Naive thymus-derived CD8-positive, alpha-beta T cell (primary cell): ENCODE measurements at places on chromosomes 2 and 18. TPM values are rescaled to one million over a fixed set of nuclear protein-coding genes. Genes with fewer than 3 reads are reported as not detected.

Gene CRYGC
- total RNA-seq, result not detected

Gene LIPG
- total RNA-seq, result not detected

Gene PHOSPHO2
- total RNA-seq, result 7.7 TPM

Gene TUBA4B
- not detected for total RNA-seq

Gene TLK1
- total RNA-seq, result 150 TPM

Gene OTOS
- total RNA-seq, result not detected

Gene CAPN10
- 91.1 TPM for total RNA-seq

Gene OSBPL6
- not detected for total RNA-seq

Gene PELI1
- 27.8 TPM for total RNA-seq

Gene SCN7A
- not detected for total RNA-seq

Gene NABP1
- total RNA-seq, result 38.8 TPM

Gene NHEJ1
- total RNA-seq, result 20.1 TPM

- no peak for DNase-seq
Measured at GRCh38 chr2:188610050-188610444, 318.4 kb downstream of the GULP1 start.

DNA sequence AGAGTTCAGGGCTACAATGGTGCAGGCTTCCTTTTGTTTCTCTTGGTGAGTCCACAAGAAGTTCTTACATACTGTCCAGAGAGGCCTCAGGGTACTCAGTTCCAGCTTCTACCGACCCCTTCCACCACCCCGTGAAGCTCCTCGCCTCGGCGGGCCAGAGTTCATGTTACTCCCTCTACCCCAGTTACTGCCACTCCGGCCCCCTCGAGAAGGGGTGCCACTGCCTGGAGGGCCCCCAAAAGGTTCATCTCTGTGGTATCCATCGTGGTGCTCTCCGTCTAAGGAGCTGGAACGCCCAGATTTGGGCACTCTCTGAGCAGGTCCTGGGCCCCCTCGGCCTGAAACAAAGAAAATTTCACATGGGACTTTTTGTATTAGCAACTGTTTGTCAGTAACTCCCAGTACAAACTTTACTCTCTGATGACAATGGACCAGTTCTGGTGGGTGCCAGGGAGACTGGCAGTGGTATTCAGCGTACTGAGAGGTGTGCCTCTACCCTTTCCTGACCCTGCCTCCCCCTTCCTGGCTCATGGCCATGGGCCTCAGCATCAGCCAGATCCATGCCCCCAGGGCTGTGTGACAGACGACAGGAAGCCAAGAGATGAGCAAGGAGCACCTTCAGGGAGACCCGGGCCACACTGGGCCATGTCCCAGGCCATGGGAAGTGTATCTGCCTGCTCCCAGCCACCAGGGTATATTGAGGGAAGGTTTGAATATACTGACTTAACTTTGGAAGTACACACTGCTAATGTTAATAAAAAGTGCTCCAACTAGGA lies 5.1 kb downstream of the SFT2D3 start:
- no peak for DNase-seq

- DNase-seq, result no peak
Measured at GRCh38 chr2:33210626-33211025, 263.9 kb downstream of the LTBP1 start.

DNA sequence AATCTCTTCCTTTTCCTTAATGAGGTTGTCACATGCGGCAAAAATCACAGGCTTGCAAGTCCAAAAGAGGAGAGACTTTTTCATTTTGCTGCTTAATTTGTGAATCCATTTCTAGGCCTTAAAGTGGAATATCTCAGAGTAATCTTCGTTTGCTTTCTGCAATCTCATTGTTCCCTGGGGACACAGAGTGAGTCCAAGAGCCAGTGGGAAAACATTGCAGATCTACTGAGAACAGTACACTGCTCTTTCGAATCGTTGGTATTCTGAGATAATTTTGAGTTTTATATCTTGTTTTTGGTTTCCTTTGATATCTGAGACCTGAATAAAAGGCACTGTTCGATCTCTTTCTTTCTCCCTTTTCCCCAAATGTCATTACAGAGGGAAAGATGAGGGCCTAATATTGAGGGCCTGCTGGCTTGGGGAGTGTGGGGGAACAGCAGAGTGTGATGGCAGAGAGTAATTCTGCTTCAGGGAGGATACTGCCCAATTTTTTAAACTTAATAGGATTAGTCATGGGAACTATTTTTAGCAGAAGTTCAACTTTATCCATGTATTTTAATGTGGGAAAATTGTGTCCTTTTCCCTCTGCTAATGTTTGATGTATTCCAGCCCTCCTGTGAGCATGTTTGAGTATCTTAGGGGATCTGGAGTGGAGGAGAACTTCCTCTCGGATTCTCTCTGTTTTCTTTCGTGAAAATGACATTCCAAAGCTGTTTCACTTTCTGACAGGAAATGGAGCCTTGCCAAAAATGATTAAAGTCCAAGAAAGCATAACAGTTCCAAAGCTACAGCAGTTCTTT lies 418.2 kb upstream of the ZEB2 start:
- DNase-seq, result no peak

DNA sequence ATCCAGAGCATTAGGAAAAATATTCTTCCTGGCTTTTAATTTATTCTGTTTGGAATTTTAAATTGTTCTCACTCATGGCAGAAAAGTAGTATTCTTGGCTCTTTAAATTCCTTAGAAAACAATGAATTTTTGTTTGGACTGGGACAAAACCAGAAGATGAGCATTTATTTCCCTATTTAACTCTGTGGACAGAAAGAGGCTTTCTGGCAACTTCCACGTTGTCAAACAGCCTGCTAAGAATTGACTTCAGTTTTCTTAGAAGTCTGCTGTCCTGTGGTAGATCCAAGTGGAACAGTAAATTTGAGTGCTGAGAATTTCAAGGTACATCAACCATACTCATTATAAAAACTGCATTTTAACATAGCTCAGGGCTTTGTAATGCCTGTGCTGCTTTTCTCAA lies 83.8 kb downstream of the MGAT5 start:
- no peak for DNase-seq

DNA sequence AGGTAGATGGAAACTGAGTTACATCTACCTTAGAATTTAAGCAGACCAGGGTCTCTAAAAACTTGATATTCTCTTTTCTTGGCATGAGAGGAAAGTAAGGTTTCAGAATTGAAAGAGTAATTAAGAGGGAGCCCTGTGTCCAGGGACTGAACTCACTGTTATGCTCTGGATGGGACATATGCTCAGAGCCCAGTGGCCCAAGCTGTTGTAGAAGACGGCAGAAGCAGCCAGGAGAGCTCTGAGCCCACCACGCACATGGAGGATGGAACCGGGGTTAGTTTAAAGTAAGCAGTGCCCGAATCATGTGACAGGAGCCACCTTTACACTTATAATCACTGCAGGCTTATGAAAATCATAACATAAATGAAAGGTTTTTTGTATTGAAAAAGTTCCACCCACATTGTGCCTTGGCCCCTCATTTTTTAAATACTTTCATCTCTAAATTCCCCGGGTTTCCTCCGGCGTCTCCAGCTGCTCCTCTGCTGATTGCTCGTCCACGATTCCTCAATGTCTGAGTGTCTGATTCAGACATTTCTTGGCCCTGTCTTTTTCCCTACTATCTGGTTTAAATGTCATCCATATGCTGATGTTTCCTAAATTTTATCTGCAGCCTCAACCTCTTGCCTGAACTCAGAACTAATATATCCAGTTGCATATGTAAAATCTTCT lies 36.1 kb upstream of the SPTBN1 start:
- DNase-seq, result no peak

GRCh38 chr2:209671020-209671680 lies 100.5 kb upstream of the UNC80 start:
- DNase-seq, result no peak

DNA sequence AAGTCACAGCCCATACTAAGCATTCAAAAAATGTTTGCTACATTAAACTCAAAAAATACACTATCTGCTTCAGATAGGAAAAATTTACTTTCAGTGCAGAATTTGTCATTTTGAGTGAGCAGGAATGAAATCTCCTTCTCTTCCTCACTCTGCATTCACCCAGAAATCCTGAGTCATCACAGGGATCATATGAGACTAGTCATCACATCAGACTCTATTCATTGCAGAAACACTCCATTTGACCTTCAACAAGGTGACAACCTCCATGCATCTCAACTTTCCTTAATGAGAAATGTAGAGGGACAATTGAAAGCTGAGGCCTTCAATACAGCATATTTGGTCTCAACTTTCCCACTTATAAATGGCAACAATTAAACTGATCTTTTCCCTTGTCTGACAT lies 130.4 kb upstream of the CYP26B1 start:
- no peak for DNase-seq

GRCh38 chr2:8312861-8313830 lies 368.7 kb upstream of the ID2 start:
- DNase-seq, result no peak

- no peak for DNase-seq
Measured at GRCh38 chr18:12423393-12423792, 15.7 kb downstream of the PRELID3A start.
